NB4 (cell line): ENCODE measurements at places on chromosomes 6 and 20.

DNA sequence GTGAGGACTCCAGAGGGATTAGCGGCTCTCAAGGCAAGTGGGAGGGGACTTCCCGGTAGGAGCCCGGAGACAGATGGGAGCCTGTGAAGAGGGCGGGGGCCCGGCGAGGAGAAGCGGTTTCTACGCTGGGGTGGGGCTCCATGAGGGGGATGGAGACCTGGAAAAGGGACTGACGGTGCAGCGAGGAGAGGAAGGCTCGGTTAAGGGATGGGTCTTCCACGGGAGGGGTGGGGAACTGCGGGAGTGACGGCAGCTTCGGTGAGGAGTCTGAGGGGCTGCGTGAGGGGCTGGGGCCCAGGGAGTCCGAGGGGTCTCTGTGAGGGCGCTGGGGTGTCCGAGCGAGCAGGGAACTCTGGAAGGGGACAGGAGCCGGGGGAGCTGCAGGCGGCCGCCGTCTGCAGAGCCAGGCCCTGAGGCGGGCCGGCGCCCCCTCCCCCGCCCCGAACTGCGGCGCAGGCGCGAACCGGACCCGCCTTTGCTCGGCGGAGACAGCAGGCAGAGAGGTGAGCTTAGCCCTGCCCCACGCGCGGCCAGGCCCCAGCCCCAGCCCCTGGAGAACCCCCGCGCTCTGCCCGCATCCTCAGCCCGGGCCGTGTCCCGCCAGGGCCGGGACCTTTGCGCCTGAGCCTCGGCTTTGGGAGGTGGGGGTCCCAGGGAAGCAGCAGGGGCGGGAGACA is at the start of gene NRSN2:
NRSN2 (plus strand) TSS at position 472 of the 677 bp plus-strand sequence. CDS start 2,533 bp downstream, outside the sequence.
- DNase-seq = peak; percentile 65

GRCh38 chr20:49037962-49038387 is 8.1 kb upstream of the CSE1L start:
- peak; percentile 94 for DNase-seq

GRCh38 chr6:159701413-159701999 is 8.5 kb upstream of the SOD2 start:
- peak; percentile 55 for DNase-seq

- DNase-seq = no peak
These were observed 571 bp upstream of the EEF1A2 start for GRCh38 chr20:63499338-63499969.

DNA sequence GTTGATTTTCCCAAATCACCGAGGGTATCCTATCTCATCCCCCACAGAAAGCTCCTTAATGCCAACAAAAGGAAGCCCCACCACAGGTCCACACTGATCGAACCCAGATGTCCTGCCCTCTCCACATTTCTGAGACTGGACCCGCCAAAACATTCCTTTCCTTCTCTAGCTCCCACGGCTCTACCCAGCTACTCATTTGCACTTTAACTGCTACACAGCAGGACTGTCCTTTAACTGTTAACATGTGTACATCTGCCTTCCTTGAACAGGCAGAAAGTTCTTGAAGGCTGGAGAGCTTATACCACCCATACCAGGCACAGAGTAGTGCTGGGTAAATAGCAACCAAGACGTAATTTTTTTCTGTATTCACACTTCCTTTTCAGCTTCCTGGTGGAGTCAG is 68.6 kb downstream of the TRMT6 start:
- DNase-seq = no peak

- DNase-seq = no peak
These were observed 156.4 kb upstream of the HTR1E start for GRCh38 chr6:86780923-86781322.

GRCh38 chr6:127897484-127897883 is 3.4 kb downstream of the THEMIS start:
- DNase-seq = no peak

DNA sequence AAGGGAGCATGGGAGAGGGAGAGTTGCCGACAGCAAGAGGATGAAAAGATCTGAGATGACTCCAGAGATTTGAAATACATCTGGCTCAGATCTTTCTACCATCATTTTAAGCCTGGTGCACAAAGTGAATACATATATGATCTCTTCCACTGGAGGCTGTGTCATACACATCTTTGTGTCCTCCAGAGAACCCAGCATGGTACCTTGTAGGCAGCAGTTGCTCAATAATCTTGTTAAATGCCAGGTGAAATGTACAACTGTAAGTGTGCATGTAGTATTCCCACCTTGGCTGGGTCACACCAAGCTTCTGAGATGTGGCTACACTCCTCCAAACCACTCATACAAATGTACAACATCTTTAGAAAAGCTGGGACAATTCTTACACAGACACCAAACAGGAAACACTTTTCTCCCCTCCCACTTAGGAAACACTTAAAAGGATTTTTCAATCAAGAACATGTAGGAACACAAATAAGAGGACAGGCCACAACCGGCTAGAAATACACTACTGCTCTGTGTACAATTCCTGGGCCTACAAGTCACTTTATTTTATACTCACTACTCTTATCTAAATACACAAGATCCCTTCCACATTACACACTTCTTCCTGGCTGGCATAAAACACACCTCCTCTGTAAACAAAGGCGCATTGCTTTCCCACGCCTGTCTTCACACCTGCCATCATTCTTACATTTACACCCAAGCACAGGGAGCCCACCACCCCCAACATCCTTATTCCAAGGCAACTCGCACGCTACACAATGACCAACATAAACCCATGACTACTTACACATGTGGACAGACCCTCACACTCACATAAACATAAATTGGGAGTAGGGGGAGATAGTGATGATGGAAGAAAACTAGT is 3.8 kb upstream of the IER3 start:
- DNase-seq = no peak

DNA sequence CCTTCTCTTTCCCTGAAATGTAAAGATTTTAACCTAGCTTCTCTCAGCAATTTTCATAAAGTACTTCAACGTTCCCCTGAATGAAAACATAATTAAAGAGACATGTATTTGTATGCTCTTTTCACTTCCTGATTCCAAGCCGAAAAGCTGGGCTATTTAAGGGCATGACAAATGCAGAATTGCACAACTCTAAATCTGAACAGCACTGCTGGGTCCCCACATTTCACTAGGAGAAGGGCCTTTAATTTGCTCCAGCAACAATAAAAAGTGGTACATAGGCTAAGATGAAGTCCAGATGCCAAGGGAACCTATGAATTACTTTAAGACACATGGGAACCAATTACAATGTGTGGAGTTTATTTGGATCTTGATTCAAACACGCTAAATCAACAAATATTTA is 42.0 kb downstream of the IRAK1BP1 start:
- DNase-seq = peak; percentile 74

- DNase-seq = peak; percentile 63
These were observed 37.4 kb downstream of the ANGPT4 start for GRCh38 chr20:878511-879307.

GRCh38 chr6:93222071-93222851 is 197.1 kb downstream of the EPHA7 start:
- DNase-seq = no peak

- no peak for DNase-seq
These were observed 969.9 kb upstream of the EPHA7 start for GRCh38 chr6:94389218-94389617.

DNA sequence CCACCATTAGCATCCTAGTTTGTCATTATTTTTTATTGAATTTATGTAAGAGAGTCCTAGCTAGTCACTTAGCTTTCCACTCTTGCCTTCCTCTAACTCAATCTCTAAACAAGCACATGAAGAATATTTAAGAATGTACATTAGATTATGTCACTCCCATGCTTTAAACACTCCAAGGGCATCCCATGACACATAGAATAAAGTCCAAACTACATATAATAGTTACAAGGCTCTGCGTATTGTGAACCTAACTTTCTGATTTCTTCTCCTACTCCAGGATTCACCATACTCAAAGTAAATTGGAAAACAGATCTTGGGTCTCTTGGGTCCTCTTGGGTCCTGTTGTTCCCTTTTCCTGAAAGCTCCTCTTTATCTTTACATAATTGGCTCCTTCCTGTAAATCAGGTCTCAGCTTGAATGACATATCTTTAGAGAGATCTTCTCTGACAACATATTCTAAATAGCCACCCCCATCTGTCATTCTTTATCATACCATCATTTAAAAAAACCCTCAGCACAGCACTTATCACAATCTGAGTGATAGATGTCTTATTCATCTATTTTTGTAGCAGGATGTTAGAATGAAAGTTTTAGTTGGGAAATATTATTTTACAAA is 1042.4 kb upstream of the FLRT3 start:
- no peak for DNase-seq

DNA sequence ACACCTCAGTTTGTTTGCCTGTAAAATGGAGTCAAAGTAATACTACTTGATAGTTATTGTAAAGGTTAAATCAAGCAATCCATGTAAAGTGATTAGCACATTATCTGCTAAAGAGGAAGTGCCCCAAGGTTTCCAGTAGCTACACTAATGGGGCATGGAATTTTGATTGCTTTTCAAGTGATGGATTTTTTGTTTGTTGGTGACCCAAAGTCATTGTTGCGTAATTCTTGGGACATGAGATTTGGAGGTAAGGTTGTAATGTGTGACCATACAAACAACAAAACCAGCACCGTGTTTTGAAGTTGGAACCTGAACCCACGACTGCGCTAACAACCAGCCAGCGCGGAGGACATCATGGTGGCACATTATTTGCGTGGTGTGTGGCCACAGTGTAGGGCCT is 17.2 kb downstream of the SYCP2L start:
- no peak for DNase-seq

DNA sequence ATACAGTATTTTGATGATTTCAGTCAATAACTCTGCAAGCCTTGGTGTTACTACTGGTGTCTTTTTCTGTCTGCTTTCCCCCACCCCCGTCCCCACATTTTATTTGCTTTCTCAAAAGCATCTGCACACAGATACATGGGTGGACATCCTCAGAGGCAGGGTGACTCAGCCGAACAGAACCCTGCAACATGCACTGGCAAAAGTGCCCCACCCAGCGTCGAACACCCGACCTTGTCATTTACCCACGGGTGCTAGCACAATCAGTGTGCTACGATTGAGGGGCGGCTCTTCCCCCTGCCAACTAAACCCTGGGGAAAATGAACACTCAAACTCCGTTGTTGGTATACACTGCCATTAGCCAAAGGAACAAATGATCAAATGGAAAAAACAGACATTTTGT is 115.9 kb upstream of the NAA20 start:
- DNase-seq = no peak

DNA sequence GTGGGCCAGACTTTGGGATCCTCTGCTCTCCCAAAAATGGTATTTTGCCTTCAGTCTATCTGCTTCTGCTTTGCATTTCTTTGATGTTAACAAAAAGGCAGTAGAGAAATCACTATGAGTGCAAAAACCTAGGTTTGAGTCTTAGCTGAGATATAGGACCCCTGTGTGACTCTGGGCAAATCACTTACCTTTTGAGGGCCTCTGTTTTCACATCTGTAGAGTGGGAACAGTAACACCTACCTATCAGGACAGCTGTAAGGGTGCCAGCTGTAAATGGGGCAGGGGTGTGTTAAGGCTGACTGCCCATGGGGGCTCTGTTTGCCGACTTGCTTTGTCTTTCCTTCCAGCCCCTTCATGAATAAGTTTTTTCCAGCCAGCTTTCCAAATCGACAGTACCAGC is 30.4 kb downstream of the HM13 start:
- DNase-seq = no peak

GRCh38 chr20:46100988-46101387 is 11.2 kb upstream of the NCOA5 start:
- DNase-seq = no peak

- no peak for DNase-seq
These were observed 49.3 kb downstream of the KCTD20 start for GRCh38 chr6:36492092-36492491.

GRCh38 chr6:110491644-110492317 is 15.4 kb upstream of the SLC22A16 start:
- DNase-seq = no peak

DNA sequence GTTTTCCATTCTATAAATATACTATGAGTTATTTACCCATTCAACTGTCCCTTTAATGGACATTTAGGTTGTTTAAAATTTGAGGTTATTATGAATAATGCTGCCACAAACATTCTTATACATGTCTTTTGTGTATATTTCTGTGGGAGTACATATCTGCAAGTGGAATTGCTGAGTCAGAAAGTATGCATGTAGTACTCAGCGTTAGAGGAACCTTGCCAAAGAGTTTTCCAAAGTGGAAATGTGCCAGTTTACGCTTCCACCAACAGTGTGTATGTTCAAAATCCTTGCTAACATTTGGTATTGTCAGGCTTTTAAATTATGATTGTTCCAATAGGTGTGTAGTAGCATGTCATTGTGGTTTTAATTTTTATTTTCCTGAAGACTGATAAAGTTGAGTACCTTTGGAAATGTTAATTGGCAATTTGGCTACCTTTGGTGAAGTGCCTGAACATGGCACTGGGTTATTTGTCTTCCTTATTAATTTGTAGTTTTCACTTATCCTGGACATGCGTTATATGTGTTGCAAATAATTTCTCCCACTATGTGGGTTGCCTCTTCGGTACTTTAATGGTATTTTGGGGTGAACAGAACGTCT is 341.2 kb downstream of the CD83 start:
- DNase-seq = no peak
